ENCODE measurements at places on chromosomes 6 and 20. TPM values are rescaled to one million over a fixed set of nuclear protein-coding genes. Genes with fewer than 3 reads are reported as not detected.

DNA sequence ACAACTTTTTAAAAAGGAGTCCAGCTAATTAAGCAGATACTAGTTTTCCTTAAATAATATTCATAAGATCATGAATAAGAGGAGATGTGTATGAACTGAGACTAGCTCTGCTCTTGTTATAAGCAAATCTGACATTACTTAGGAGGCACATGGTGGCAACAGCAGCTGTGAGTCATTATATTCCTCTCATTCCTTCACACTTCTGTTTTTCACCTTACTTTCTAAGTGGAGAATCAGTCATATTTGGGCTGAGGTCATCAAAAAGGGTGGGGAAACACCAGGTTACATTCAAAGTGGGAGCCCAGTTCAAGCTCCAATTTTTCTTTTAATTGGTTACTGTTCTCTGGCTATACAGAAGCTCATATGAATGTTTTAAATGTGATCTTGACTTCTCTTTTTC is 6.0 kb upstream of the RIPPLY2 start:
- no peak for DNase-seq

GRCh38 chr20:34808583-34808982 is 16.9 kb downstream of the NCOA6 start:
- DNase-seq: no peak

GRCh38 chr6:57173886-57174510 is 1.9 kb downstream of the BAG2 start:
- no peak for DNase-seq

TRIM10 gene
- total RNA-seq: 0.06 TPM

DNA sequence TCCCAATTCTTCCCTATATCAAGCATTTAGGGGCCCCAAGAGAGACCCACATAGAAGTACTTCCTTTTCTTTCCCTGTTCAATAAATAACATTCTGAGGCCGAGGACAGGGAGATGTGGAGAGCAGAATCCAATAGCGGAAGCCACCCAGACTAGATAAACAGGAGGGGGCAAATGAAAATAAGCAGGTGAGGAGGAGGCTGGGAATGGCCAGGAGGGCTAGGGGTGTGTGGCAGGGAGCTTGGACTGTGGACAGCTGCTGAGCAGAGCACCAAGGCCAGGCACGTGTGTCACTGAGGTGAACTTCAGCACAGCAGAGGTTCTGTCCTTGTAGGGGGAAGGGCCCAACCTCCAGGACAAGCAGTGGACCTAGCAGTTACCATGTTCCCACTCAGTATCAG is 339.2 kb downstream of the FOXA2 start:
- DNase-seq: no peak

DNA sequence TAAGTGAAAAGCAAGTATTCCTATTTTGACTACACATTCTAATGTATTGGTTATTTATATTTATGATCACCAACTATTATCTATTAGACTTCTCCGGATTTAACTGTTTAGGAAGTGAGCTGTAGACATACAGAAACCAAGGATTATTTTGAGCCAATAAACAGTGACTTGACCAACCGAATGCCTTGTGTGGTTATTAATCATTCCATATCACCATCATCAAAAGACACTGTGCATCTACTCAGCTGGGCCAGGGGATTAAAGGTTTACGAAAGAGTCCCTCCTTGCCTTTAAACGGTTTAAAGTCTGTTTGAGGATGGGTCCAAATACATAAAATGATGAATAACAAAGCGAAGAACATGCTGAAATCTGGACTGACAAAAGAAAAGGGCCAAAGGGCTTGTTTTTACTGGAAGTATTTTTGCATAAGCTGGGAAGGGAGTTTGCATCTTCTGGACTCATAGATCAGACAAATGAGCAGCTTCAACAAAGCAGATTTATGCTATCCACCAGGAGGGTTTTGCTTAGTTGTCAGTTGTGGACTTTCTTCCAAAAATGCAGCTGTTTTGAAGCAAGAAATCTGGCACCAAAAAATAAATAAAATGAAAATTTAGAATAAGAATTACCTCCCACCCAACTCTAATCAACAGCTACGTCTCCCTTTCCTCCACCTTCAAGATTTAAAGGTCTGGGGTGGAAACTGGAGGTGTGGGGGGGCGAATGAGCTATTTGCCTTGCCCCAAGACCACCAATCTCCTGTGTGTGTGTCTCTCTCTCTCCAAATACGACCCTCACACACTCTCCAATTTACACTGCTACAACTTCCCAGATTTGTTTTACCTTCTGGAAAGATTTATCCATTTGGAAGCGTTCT is 33.6 kb upstream of the ID4 start:
- DNase-seq: peak; percentile 90

CST7 gene
- 5.0 TPM for total RNA-seq

AARS2 gene
- 12.8 TPM for total RNA-seq

DNA sequence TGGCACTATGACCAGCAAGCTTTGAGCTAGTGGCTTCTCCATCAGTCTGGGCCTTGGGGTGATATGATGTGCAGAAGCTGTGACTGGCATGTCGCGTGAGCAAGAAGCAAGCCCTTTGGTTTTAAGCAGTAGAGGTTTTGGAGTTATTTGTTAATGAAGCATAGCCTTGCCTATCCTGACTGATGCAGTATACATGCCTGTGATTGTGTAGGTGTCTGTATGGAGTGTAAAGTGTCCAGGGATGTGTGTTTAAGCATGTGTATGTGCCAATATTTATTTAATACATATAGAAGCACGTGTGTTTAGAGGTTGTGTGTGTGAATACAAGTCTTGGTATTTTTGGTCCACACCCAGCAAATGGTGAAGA is 61.0 kb upstream of the CCDC167 start:
- no peak for DNase-seq

DNA sequence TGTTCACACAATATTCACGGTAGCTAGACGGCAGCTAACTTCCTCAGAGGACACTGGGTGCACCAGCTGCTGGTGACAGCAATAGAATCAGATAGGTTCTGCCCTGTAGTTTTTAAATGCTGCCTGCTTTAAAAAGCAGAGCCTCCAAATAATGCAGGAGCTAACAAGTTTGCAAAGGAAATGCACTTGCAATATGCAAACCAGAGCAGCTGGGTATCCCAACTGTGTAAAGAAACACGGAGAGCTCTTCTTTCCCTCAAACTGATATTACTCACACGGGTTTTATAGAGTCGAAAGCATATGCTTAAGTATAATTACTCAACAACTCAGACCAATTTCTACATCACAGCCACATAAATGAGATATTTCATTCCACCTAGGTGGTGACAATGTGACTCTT is 432.7 kb downstream of the TFAP2A start:
- DNase-seq: no peak

NHLRC1 gene
- 4.3 TPM for total RNA-seq

SLC35D3 gene
- 0.54 TPM for total RNA-seq

DNA sequence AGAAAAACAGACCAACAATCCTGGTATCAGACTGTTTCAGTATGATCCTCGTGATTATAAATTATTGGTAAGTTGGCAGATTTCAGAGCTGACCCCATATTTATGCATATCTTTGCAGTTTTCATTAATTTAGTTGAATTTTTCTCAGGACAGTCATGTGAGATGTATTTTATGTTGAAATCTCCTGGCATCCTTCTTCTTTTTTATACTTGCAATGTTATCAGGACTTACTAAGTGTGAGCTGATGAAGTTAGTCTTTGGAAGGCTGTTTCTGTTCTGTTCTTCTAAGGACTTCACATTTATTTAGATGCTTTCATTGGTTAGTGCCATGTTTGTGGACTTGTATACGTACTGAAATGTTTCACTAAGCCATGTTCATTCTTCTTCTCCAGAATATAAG is 17.2 kb downstream of the SMPDL3A start:
- DNase-seq: peak; percentile 92

DNA sequence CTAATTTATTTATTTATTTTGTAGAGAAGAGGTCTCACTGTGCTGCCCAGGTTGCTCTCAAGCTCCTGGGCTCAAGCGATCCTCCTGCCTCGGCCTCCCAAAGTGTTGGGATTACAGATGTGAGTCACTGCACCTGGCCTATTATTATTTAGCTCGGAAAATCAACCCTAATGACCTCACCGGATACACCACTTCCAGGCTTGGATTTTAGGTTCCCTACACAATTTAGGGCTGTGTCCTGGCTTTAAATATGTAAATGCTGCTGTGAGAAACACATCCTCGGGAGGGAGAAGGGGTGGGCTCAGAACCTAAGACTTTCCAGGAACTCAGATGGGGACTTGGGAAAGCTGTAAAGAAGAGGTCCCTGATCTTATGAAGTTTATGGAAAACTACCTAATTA is 51.0 kb upstream of the SLC32A1 start:
- DNase-seq: no peak

GRCh38 chr20:46683668-46683938 is 5.6 kb downstream of the TP53RK start:
- no peak for DNase-seq

DNA sequence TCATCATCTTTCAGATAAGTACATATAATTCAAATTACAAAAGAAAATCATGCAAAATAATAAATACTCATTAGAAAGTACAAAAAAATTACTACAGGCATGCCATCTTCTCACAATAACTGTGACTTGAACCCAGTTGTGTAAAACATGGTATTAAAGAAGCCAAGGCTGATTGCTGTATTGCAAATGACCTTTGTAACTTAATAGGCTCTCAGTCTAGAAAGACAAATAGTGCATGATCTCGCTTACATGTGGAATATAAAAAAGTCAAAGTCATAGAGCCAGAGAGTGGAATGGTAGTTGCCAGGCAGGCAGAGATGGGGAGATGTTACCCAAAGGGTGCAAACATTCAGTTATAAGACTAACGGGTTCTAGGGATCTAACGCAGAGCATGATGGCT is 626.1 kb downstream of the COL12A1 start:
- no peak for DNase-seq

SIRPB1 gene
- total RNA-seq: 1.2 TPM

Data from lung (tissue), 17 donors.